ENCODE measurements at places on chromosomes 3 and 15.

GRCh38 chr3:13414040-13414729, 5.9 kb downstream of the NUP210 start:
- peak; percentile 87 for DNase-seq

DNA sequence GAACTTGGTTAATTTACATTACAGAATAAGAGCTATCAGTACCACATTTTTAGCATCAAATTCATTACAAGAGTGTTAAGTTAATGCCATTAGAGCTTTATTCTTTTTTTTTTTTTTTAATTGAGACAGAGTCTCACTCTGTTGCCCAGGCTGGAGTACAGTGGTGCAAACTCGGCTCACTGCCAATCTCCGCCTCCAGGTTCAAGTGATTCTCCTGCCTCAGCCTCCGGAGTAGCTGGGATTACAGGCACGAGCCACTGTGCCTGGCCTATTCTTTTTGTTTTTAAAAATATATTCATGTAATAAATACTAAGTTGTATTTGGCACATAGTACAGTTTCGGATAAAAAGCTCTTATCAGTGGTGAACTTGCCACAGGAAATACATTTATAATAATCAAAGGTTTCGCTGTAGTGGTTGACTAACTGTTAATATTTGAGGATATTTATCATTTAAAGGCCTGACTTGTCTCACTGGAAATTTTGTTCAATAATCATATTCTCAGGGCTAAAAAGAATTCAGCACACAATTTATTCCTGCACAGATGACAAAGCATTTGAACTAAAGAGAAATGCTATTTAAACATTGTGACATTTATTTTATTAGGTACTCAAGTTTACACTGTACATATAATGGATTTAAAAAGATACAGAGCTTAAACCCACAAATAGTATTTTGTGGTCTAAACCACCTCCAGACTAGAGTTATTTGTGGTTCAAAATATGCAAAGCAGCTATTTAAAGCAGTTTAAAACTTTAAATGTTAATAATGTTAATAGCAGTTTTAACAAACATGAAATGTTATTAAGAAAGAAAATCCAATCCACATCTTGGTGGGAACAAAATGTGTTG, 6.1 kb upstream of the LEKR1 start:
- no peak for DNase-seq

DNA sequence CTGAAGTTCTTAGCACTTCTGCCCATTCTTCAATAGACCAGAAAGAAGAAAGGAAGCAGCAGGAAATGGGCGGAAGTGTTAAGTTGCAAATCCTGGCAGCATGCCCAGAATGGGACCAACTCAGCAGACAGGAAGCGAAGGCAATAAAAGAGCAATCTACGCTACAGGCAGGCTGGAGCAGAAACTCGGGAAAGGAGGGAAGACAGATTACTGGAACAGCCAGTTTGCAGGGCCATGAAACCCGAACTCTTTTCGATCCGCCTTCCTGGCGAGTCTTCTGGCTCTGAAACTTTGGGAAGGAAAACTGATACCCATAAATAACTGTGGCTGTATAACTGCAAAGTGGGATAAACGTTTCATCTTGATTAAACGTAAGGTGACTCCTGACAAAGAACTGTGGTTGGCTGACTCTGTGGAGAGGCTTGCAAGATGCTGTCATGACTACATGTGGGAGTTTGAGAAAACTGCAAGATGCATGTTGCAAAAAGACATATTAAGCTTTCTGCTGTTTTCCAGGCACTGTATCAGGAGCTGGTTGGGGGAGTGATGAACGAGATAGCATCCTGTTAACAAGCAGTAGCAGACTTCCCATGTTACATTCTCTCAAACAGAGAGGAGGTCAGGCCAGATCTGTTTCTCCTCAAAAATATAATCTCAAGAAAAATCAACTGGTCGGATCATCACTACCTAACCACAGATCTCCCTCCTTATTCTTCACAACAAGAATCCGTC, 67.8 kb downstream of the FMN1 start:
- DNase-seq, result peak; percentile 65

DNA sequence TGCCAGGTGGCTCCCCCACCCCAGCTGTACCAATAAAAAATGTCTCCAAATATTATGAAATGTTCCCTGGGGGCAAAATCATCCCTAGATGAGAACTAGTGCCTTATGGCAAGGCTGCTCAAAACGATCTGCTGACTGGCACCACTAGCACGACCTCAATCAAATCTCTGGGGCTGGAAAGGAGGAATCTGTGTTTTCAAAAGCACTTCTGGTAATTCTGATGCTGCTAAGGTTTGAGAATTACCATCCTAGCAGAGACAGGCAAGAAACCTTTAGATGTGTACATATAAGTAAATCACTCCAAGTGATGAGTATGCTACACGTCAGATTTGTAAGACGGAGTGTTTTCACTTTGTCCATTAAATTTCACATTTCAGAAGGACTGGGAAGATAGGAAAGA, 360.1 kb upstream of the THRB start:
- no peak for DNase-seq

DNA sequence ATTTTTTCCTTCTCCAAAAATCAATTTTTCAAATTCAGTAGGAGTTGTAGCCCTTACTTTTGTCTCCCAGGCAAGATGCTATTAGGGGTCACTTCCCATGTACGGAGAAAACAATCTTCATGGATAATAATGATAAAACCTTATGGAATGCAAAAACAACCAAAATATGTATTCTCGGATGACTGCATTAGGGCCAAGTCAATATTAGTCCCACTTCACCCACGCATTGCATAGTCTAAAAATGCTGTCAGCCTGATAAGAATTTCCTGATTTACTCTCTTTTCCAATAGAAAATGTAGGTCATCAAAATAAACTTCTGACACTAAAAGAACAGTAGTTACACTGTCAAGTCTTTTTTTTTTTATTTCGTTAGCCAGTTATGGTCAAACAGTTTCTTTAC, 2.7 kb downstream of the VGLL3 start:
- no peak for DNase-seq

Measured in CD4-positive, alpha-beta T cell treated with Interleukin-1 beta for 1 hour (primary cell).